ENCODE measurements at places on chromosomes 7 and 10.
A peak's percentile ranks its signal among the peaks of the same experiment; 100 is the strongest.

- DNase-seq, result peak; percentile 76
These were observed 427.6 kb downstream of the PHTF2 start for GRCh38 chr7:78226059-78226719.

DNA sequence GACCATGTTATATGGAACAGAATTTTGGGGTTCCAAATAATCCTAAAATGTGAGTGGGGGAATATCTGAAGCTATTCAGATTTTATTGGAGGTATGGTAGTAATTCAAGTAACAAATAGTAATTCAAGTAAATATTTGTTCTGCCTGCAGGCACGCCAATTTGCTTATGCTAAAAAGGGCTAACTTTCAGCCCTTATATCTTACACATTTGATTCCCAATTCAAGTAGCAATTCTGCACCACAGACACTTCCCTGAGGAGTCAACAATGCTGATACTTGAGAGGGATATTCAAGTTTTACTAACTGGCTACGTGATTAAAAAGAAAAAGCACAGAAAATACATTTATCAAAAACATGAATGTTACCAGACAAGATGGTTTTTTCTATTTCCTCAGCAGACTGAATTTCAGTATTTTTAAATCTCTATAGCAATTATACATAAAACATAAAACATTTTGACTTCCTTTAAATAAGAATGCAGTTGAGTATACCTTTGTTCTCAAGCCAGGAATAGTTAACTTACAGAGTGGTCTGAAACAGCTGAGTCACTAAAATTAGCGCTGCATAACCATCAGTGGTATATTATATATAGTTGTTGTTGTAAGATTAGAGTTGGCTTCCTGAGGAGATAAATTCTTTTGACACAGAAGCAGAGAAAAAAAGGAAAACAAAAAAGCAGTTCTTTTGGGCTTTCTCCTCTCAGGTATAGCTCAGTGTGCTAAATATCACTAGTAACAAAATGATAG lies 33.9 kb downstream of the MTPN start:
- peak; percentile 35 for DNase-seq

DNA sequence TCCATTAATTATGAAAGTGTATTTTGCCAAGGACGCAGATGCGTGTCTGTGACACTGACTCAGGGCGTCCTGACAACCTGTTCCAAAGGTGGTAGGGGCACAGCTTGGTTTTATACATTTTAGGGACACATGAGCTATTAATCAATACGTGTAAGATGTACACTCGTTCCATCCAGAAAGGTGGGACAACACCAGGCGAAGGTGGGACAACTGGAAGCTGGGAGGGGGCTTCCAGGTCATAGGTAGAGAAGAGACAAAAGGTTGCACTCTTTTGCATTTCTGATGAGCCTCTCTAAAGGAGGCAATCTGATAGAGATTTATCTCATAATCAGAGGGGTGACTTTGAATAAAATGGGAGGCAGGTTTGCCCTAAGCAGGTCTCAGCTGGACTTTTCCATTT lies 82.7 kb upstream of the ZNF746 start:
- no peak for DNase-seq

DNA sequence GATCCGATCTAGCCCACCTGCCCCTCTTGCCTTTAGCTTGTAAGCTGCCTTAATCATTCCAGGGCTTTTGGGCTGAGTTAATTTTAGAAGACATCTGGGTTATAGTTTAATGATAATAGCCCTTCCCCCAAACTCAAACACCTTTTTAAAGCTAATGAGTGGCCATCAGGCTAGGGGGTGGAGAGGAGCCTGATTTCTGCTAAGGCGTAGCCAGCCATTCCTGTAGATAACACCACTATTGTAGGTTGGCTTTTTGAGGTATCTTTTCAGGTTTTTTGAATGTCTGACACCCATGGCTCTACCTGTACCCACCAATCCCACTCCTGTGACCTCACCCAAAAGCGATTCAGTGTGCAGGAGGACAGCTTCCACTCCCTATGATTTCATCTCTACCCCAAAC lies 7.6 kb upstream of the SYPL1 start:
- no peak for DNase-seq

GRCh38 chr7:100022621-100023020 lies 7.2 kb downstream of the ZKSCAN1 start:
- no peak for DNase-seq

- no peak for DNase-seq
These were observed 83.9 kb downstream of the BAMBI start for GRCh38 chr10:28761084-28761846.

DNA sequence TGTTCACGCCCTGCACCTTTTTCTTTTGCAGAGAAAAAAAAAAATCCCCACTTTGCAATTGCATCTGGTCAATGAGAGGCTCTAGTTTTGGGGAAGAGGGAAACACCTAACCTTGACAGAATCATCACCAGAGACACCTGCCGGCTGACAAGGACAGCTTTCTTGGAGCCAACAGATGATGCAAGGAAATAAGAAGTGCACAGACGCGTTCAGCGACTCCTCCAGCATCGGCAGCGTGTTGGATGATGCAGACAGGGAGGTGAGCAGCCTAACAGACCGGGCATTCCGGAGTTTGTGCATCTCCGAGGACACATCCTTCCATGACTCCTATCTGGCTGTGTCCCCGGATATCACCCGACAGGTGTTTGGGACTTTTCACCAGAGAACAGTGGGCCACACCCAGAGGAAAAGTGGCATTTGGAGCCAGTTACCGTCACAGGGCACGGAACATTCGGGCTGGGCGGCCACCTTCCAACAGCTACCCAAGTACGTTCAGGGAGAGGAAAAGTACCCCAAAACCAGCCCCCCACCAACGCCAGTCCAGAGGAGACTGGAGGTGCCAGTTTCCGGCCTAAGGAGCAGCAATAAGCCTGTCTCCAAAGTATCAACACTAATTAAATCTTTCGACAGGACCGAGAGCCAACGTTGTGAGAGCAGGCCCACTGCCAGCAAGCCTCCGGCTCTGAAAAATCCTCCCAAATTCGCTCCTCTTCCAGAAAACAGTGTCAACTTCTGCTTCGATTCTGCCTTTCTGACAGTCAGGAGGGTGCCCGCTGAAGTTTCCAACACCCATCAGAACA lies 23.6 kb downstream of the C10orf71 start:
- no peak for DNase-seq

- DNase-seq, result peak; percentile 38
These were observed 172.1 kb downstream of the CELF2 start for GRCh38 chr10:11189582-11190376.

Measured in COLO829 (cell line).